ENCODE measurements at places on chromosomes 4 and X. TPM values are rescaled to one million over a fixed set of nuclear protein-coding genes. Genes with fewer than 3 reads are reported as not detected.

NPY2R gene
- 3.6 TPM for total RNA-seq

MAGEA2 gene
- total RNA-seq, result 3.5 TPM

PAGE4 gene
- total RNA-seq, result not detected

CENPE gene
- total RNA-seq, result 7.3 TPM

TMEM255A gene
- 0.13 TPM for total RNA-seq

FAM120C gene
- 7.0 TPM for total RNA-seq

L1CAM gene
- total RNA-seq, result 0.31 TPM

GJB1 gene
- not detected for total RNA-seq

KIF4A gene
- total RNA-seq, result 7.6 TPM

RAB41 gene
- not detected for total RNA-seq

GLRA3 gene
- not detected for total RNA-seq

CFAP99 gene
- total RNA-seq, result not detected

MAGEA11 gene
- total RNA-seq, result not detected

FAM53A gene
- total RNA-seq, result 1.8 TPM

BEX1 gene
- total RNA-seq, result 60.3 TPM

MTHFD2L gene
- total RNA-seq, result 13.6 TPM

F8 gene
- total RNA-seq, result 4.5 TPM

GRCh38 chr4:155419266-155419665, 42.5 kb upstream of the MAP9 start:
- DNase-seq, result no peak

GRCh38 chr4:117084866-117085701, at the start of gene TRAM1L1:
Gene TRAM1L1 (minus strand): TSS chr4:117085576. CDS start chr4:117085393, 183 bp downstream.
- DNase-seq, result peak; percentile 78

DNA sequence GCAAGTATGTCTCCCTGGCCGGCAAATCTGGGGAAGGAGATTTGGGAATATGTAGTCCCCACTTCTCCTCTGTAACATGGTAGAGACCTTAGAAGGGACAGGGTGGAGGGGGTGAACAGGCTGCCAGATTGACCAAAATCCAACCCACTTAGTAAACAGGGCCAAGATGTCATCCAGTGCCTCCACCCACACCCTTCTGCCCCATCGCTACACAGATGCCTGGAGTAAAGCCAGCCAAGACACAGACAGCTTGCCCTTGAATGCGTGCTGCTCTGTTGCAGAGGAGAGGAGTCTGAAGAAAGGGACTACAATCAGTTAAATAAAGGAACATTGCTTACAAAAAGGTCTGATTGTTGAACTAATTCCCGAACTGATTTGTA, 160.1 kb upstream of the LDB2 start:
- no peak for DNase-seq

DNA sequence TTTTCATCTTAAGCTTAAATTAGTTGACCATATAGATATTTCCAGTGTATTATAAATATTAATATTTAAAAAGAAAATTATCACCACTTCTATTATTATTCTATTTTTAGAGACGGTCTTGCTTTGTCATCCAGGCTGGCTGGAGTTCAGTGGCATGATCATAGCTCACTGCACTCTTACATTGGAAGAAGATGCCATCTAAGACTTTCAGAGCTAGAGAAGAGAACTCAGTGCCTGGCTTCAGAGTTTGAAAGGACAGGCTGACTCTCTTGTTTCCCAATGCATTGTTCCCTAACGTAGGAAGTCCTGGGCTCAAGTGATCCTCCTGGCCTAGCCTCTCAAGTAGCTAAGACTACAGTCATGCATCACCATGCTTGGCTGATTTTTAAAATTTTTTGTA, 75.9 kb downstream of the FIP1L1 start:
- DNase-seq, result no peak

DNA sequence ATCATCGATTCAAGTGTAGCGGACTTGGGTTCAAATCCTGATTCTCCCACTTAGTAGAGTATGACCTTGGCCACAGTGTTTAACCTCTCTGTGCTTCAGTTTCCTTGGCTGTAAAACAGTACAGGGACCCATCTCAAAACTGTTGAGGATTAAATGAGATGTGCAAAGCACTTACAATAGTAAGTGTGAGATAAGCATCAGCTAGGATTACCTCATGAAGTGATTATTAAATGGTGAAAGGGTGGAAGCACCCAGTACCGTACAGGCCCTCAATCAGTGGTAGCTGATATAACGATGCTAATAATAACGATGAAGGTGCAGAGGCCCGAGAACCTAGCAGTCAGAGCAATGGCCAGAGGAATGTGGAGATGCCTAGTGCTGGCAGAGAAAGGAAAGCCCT, 45.1 kb downstream of the PRPS1 start:
- DNase-seq, result no peak

GRCh38 chr4:146943691-146944375, 1.8 kb downstream of the TTC29 start:
- DNase-seq, result no peak

DNA sequence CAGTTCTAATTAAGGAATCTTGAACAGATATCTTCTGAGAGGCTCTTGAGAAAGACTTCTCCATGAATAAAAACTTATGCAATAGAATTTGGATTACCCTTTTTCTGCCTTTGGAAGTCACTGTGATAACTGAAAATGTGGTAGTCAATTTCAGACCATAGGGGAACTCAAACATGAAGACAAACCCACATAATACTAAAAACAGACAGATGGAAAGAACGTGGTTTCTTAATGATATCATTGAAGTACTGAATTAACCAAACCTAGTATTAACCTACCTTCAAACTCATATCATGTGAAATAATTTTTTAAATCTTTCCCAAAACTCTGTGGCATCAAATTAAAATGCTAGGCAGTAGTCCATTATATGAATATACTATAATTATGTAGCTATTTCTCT, 153.5 kb downstream of the CAMK2D start:
- DNase-seq, result no peak

DNA sequence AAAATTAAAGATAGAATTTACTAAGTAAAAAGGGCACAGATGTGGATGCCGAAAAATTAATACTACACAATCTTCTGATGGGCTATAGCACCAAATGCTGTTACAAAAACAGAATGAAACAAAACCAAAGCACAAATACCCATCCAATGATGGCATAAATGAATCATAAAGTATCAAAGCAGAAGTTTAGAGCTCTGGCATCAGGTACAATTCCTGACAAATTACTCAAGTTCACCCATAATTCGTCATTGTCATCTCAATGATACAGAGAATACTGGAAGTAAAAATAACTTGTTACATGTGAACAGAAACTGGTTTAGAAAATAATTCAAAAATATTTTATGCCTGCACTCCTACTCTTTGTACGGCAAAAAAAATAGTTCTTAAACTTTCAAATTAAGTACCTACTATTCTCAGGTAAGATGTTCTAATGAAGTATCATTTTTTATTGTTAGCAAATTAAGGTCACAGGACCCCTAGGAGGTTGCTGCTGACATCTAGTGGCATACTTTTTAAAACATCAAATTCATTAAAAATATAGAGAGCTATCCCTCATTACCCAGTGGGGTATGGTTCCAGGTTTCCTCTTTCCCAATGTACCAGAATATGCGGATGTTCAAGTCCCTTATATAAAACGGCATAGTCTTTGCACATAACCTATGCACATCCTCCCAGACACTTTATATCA, 126.1 kb downstream of the INPP4B start:
- DNase-seq, result no peak

- no peak for DNase-seq
Observed at GRCh38 chr4:156672492-156673305, 298.9 kb downstream of the PDGFC start.

DNA sequence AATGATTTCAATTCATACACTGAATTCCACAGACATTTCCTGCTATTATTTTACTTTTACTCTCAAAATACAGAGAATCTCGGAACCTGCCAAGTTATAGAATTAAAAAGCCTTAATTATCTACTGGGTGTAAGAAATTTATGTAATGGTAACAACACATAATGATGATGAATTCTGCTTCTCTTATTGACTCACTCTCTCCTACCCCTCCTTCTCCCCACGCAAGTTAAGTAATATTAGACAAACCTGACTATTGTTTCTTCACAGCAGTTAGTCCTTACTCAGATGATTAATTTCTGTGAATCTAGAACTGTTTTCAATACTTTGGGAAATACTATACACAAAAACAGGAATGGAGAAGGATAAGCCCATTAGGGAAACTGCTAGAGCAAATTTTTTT, 762.0 kb downstream of the CCSER1 start:
- no peak for DNase-seq

DNA sequence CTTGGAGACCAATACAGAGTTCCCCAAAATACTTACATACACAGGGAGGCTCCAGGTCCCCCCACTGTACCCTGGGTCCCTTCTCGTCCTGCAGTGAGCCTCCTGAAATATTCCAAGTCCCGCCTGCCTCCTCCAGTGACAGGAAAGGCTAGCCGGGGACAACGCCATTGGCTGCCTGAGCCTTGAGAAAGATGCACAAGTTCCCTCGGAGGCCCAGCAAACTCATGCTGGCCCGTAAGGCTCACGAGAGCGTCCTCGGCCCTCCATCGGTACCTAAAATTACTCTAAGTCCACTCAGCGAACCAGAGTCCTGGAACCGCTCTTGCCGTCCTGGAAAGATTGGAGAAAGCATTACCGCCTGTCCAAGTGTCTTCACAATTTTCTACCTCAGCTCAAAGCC, 228.6 kb downstream of the ADAM29 start:
- no peak for DNase-seq

- no peak for DNase-seq
Observed at GRCh38 chrX:37818031-37818430, 29.3 kb downstream of the DYNLT3 start.

GRCh38 chrX:31186693-31187338, 115.0 kb upstream of the FTHL17 start:
- no peak for DNase-seq

DNA sequence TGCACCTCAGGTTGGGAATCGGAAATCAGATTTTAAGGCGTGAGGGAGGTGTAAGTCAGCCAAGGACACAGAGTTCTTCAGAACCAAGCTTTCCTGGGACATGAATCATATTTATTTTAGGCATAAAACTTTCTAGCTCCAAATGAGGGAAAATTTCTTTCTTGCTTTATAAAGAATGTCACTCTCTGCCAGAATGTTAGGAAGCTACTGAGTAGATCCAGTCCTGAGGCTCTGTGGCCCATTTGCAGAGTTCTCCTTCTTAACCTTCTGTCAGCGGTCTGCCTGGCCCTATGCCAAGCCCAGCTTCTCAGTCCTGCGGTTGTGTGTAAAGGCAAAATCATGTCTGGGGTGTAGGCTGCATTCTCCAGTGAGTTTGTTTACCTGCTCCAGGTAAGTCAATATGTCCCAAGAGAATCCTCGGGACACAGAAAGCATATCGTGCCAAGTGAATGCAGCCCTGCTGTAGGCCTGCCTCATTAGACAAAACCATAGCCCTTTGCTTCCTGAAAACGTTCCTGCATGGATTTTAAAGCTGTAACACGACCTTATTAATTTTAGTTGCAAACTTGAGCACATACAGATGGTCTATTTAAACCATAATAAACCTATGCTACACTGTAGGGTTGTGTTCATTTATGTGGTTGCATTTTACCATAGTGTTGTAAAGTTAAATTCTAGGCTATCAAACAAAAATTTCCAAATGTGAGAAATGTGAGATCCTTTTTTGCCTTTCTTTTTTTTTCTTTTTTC, 29.2 kb upstream of the CCNI start:
- no peak for DNase-seq

DNA sequence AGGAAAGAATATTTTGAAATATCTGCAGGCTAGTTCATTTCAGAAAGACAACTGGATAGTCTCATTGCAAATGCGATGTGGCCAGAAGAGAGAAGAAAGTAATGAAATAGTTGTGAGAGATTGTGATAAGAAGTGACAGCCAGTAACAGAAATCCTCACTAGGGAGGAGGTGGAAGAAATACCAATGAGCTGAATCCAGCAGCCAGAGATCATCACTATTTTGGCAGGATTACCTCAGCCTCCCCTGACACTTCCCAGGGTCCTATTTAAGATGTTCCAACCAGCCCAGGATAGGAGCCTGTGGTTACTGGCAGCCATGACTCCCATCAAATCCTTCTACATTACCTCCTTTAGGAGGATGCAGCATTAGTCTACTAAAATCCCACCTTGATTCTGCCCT, 76.7 kb upstream of the ARHGAP24 start:
- DNase-seq, result no peak

GRCh38 chrX:2192584-2193272, 308.0 kb downstream of the DHRSX start:
- no peak for DNase-seq

GRCh38 chrX:8663325-8663724, 68.6 kb downstream of the ANOS1 start:
- no peak for DNase-seq

- no peak for DNase-seq
Observed at GRCh38 chr4:18042754-18043153, 21.2 kb upstream of the LCORL start.

- DNase-seq, result no peak
Observed at GRCh38 chr4:61254406-61254805, 54.3 kb downstream of the ADGRL3 start.

DNA sequence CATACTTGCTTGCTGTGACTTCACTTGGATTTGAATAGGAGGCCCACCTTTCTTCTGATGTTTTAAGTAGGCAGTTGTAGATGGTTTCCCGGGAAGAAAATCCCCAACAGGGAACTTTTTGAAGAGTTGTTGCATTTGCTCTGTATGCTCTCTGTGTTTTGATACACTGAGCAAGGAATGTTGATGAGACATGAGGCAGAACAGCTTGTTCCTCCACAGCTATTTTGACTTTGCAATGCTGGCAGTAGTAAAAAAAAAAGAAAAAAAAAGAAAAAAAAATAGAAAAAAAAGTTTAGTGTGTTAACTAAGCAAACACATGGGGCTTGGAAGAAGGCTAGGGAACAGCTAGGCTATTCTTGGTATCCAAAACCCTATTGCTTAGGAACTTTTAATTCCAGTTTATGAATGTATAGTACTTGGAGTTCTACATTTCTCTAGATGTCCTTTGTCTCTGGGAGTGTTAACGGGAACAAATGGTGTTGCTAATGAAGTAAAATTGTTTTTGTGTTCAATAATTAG, 23.4 kb upstream of the PAQR3 start:
- DNase-seq, result no peak

DNA sequence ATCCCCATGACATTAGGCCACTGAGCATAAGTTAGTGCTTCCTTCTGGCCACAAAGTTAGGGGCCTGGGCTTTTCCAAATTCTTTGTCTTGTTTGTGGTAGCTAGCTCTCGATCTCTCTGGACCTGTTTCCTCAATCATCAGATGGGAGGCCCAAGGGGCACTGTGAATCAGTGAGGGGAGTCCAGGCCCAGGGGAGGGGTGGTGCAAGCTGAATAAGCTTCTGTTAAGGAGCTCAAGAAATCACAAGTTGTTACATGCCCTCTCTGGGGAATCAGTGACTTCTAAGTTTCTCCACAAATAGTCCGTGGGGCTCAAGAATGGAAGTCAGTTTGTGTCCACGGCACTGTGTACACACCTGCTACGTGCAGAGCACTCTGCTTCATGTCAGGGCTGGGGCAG, 15.1 kb downstream of the AWAT2 start:
- DNase-seq, result no peak
